ENCODE measurements at places on chromosomes 6 and 20. TPM values are rescaled to one million over a fixed set of nuclear protein-coding genes. Genes with fewer than 3 reads are reported as not detected.
A peak's percentile ranks its signal among the peaks of the same experiment; 100 is the strongest.

GRCh38 chr20:36092398-36093024 is 62.0 kb upstream of the EPB41L1 start:
- H3K36me3 ChIP-seq, result peaks cover 34% of the 10 kb centered on the region
- no peaks in the 10 kb centered on the region for H3K27me3 ChIP-seq

GRCh38 chr6:56357616-56358373 is 110.4 kb upstream of the COL21A1 start:
- no peaks in the 10 kb centered on the region for H3K4me1 ChIP-seq
- no peak for DNase-seq
- no peaks in the 10 kb centered on the region for H3K27me3 ChIP-seq
- H3K27ac ChIP-seq, result no peak overlapping the region

DNA sequence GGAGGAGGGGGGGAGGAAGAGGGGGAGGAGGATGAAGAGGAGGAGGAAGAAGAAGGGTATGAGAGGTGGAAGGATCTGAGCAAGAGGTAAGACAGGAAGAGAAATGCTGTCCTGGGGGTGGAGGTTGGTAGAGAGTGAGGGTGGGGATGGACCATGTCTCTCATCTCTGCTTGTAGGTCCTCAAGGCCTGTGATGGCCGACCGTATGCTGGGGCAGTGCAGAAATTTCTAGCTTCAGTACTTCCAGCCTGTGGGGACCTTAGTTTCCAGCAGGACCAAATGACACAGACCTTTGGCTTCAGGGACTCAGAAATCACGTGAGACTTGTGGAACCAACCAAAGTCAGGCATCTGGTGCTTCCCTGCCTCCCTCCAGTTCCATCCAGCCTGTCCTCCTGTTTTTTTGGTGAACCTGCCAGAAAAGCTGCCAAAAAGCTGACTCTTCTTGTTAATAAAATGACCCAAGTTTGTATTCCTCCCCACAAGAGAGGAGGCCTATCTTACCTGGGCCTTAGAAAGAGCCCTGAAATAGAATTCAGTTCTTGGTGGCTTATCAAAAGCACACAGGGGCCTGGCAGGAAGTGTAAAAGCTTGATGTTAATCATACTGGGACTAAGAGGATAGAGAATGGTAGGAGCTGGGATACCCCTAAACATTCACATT is 2.5 kb upstream of the C4A start:
- H3K27me3 ChIP-seq, result no peaks in the 10 kb centered on the region
- no peak for DNase-seq
- no peak overlapping the region for H3K27ac ChIP-seq
- no peaks in the 10 kb centered on the region for H3K4me1 ChIP-seq

DNA sequence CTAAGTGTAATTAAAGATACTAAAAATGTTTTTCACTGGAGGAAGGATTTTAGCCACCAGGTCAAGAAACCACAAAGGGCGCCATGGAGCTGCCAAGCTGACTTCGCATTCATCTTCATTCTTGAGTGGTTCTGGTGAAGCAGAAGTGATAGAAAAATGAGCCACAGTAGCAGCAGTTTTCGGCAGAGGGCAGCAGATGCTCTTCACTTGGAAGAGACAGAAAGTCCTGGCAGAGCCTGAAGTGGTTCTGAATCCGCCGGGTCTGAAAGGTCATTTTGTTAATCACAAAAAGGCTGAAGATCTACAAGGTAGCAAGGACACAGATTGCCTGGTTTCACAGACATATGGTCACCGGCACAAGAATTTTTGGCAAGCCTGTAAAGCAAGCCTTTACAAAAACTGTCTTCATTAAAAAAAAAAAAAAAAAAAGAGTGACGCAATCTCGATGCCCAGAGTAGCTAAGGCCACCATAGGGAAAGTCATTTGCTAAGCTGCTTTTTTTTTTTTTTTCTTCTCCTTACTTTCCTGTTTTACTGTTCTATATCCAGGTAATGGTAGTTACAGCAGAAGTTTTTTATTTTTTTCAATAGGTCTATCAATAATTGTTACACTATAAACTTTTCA is 345.1 kb upstream of the AGPAT4 start:
- H3K27ac ChIP-seq, result no peak overlapping the region
- H3K4me3 ChIP-seq, result no peak overlapping the region
- DNase-seq, result peak; percentile 38
- H3K27me3 ChIP-seq, result no peaks in the 10 kb centered on the region

GRCh38 chr20:46694484-46694883 is 5.2 kb upstream of the TP53RK start:
- no peaks in the 10 kb centered on the region for H3K4me1 ChIP-seq
- no peak overlapping the region for H3K27ac ChIP-seq
- peaks cover 5% of the 10 kb centered on the region for H3K36me3 ChIP-seq
- no peak overlapping the region for H3K4me3 ChIP-seq
- peak; percentile 46 for DNase-seq
- H3K27me3 ChIP-seq, result no peaks in the 10 kb centered on the region

Gene PNPLA1
- 0.19 TPM for total RNA-seq

DNA sequence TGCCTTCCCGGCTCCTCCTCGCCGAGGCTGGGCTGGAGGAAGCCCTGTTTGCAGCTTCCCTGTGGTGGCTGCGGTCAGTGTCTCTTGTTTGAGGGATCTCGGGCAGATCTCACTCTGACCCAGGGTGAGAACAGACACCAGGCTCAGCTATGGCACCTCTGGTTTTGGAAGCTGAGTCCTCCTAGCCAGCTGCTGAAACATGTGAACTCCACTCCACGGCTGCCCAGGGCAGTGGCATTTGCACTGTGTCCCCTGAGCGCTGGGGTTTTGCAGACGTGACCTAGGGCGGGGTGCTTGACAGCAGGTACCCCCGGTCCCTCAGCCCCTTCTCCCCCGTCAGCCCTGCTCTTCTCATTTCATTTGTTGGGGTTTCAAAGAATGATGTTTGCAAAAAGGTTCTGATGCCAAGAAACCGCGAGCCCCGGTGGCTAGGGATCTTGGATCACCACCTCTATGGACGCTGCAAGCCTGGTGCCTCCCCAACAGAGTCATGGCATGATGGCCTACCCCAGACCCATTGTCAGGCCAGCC is 55.0 kb upstream of the DACT2 start:
- H3K27ac ChIP-seq, result no peak overlapping the region
- DNase-seq, result no peak
- no peak overlapping the region for H3K4me3 ChIP-seq

DNA sequence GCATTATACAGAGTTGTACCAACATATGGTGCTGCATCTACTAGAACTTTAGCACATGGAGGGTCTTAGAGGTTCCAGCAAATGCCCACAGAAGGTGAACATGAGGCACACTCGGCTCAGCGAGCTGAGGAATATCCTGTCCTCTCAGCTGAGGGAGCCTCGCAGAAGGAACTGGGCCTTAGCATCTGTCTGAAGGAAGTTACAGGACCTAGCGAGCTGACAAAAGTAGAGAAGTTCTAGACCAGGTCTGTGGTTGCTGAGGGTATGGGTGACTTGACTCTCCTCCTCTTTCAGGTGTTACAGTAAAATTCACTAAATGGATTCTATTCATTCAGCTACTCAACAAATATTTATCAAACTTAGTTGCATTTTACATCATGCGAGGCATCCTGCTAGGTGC is 157.2 kb downstream of the ZDHHC14 start:
- H3K36me3 ChIP-seq, result peaks cover 10% of the 10 kb centered on the region
- H3K4me1 ChIP-seq, result peaks cover 41% of the 10 kb centered on the region
- DNase-seq, result no peak

GRCh38 chr6:103404799-103405198 is 1454.9 kb downstream of the HACE1 start:
- no peaks in the 10 kb centered on the region for H3K27me3 ChIP-seq
- no peak overlapping the region for H3K27ac ChIP-seq
- no peak overlapping the region for H3K4me3 ChIP-seq
- H3K36me3 ChIP-seq, result no peaks in the 10 kb centered on the region
- DNase-seq, result no peak

DNA sequence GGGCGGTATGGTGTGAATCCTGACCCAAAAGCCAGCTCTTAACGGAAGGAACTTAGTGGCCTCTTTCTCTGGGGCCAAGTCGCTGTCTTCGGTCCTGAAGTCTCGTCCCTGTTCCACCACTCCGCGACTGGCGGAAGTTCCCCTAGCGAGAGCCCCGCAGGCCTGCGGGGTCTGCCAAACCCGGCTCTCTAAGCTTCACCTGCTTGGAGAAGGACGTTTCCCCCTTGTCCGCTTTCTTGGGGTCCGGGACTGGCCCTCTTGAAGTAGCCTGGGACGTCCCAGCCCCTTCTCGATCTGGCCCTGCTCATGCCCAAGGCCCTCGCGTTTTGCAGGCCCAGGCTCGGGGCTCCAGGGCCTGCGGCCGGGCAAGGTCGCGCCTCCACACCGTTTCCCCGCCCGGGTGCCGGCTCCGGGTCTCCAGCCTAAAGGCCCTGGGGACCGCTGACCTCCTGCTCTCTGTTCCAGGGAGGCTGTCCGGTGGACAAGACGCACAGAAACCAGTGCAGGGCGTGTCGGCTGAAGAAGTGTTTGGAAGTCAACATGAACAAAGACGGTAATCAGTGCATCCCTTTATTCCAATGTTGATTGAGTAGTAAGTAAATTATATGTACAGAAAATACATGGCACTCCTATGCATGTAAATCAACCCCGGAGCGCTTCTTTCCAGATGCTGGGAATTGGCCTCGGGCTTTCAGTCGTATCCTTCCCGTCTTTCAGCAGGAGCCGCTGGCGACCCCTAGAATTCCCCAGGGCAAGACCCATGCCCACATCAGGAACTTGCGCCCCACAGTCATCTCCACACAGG is 8.8 kb downstream of the NR2E1 start:
- no peak for DNase-seq
- H3K27ac ChIP-seq, result no peak overlapping the region
- no peak overlapping the region for H3K4me3 ChIP-seq
- peaks cover 10% of the 10 kb centered on the region for H3K36me3 ChIP-seq

Gene SRC
- 185 TPM for total RNA-seq
